Activated CD8-positive, alpha-beta memory T cell treated with anti-CD3 and anti-CD28 coated beads, Interleukin-2, amount 10 ng/mL, durations not matched to agents 7 days and 5 days (primary cell): ENCODE measurements at places on chromosomes 16 and 17. TPM values are rescaled to one million over a fixed set of nuclear protein-coding genes. Genes with fewer than 3 reads are reported as not detected.

DNA sequence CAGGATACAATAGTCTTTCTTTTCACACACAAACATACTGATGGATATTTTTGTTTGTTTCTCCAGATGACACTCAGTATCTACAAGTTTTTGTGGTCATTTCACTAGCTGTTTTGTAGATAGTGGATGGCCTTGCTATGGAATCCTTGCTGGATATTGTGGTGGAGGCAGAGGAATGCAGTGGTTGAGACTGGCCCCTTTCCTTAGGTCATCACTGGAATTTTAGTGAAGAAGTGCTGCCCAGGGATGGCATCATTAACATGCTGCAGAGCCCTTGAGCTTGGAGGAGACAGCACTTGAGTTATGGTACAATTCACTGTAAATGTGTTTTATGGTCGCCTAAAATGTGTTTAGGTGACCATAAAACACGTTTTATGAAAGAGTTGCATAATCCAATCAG is 455.9 kb upstream of the HSBP1 start:
- DNase-seq = no peak

Gene CDH11
- total RNA-seq = not detected

Gene ITGA2B
- total RNA-seq = 0.44 TPM

DNA sequence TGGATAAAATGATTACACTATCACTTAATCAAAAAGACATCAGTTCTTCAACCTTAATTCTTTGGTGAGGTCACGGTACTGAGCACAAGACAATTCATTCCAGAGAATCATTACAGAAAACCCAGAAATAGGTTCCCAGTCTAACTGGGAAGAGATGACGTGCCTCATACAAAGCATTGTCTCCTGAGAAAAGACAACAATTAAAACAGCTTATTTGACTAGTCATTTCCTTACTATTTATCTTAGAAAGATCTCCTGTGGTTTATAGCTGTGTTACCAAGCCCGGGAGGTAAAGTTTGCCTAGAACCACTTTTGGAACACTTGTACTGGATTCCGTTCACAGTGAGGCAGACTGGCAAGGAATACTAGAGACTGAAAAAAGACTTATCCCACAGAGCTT is 5.1 kb downstream of the PHF12 start:
- no peak for DNase-seq

DNA sequence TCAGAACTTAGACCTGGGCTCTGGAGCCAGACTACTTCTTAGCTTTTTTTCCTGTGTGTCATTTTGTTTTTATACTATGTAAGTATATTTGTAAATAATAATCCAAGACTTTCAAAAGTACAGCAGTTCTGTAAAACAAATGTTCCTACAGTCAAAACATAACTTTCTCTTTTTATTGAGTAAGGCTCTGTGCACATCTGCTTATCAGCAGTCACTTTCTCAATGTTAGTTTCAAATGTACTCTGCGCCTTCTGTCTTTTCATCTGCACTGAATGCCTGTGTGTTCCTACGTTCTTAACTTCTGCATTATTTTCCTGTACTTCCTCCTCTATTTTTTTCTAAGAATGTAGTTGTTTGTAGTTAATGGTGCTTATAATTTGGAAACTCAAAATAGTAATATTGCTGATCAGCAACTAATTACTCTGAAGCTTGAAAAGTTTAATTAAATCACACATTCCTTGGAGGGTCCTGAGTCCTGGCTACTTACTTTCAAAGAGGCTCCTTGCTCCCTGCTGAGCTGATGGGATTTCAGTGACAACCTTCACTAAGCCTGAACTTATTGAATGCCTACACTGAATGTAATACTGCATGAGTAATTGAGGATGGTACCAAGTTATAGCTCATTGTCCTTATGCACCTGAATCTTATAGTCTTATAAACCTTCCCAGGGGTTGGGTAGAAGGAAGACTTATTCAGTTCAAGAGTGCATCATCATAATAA is 329.9 kb downstream of the KCNJ2 start:
- no peak for DNase-seq

DNA sequence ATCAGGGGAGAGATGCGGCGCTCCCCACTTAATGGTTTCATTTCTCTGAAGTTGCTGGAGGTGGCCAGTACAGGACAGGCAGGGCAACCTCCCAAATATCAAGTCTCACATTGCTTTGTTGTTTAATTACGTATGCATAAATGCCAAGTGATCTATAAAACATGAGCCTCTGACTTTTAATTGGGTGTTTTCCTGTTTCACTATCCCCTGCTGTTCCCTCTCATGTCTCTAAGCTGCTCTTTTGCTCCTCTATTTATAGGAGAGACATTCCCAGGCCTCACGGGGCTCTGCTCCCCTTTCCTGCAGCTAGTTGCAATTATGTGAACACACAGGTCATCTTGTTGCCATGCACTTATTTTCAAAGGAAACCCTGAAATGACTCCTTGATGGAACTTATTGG is 1173.5 kb upstream of the GOT2 start:
- no peak for DNase-seq

GRCh38 chr17:29559640-29560039 is 7.2 kb downstream of the ABHD15 start:
- no peak for DNase-seq

- no peak for DNase-seq
Observed at GRCh38 chr16:89517128-89517527, 8.9 kb downstream of the SPG7 start.

- peak; percentile 81 for DNase-seq
Observed at GRCh38 chr16:29809850-29810698, 1.9 kb upstream of the PRRT2 start.

Gene MYH13
- not detected for total RNA-seq

DNA sequence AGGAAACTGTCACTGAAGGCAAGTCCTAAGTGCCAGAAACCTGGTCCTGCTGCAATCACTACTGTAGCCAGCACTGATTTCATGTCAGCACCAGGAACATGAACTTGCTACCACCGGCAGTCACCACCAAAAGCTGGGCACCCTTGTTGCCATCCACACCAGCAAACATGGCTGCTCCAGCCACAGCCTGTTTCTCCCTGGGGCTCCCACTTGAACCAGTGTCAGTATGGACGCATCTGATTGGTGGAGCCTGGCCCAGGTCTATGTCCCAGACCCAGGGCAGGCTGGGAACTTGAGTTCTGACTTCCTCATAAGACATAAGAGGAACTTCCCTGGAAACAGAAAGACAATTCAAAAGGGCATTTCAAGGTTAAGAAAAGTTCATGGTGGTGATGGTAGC is 56.5 kb downstream of the COPRS start:
- DNase-seq = no peak

- no peak for DNase-seq
Observed at GRCh38 chr16:27772093-27772825, 222.3 kb downstream of the KATNIP start.

GRCh38 chr16:79517156-79517555 is 83.4 kb downstream of the MAF start:
- DNase-seq = no peak

GRCh38 chr17:81396278-81396721 is 1.0 kb downstream of the BAHCC1 start:
- DNase-seq = no peak

DNA sequence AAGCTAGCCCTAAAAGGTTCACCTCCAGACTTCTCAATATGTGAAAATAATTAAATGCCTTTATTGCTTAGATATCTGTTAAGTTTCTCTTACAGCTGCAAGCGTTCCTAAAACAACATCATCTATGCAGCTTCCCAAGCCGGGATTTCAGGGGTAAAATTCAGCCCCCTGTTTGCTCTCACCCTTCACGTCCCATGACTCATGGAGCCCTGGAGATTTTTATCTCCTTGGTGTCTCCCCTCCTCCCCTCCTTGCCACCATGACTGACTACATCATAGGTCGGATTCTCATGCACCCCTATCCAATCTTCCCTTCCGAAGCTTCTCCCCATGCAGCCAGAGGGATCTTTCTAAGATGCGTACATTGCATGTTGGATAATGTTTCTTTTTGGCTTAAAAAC is 21.0 kb upstream of the CACNG4 start:
- DNase-seq = no peak
